ENCODE measurements at places on chromosomes 11 and 22.

- DNase-seq: no peak
These were observed 24.4 kb upstream of the ACR start for GRCh38 chr22:50713571-50714056.

DNA sequence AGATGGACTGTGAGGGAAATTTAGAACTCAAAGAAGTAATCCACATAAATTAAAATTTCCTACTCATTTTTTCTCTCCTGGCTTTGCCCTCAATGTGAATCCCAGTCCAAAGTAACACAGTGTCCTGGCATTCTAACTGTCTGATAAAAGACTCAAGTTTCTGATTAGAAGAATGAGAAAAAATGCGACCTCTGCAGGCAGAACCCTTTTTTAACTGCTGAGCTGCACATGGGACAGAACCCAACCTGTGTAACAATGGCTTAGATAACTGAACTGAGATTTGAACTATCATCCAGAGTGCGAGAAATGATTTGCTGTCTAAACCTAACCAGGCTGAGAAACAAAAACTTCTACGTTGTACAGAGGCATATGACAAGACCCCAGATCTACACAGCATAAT, 385.6 kb upstream of the LRRC4C start:
- no peak for DNase-seq

- no peak for DNase-seq
These were observed 7.7 kb downstream of the CARD10 start for GRCh38 chr22:37511395-37512104.

DNA sequence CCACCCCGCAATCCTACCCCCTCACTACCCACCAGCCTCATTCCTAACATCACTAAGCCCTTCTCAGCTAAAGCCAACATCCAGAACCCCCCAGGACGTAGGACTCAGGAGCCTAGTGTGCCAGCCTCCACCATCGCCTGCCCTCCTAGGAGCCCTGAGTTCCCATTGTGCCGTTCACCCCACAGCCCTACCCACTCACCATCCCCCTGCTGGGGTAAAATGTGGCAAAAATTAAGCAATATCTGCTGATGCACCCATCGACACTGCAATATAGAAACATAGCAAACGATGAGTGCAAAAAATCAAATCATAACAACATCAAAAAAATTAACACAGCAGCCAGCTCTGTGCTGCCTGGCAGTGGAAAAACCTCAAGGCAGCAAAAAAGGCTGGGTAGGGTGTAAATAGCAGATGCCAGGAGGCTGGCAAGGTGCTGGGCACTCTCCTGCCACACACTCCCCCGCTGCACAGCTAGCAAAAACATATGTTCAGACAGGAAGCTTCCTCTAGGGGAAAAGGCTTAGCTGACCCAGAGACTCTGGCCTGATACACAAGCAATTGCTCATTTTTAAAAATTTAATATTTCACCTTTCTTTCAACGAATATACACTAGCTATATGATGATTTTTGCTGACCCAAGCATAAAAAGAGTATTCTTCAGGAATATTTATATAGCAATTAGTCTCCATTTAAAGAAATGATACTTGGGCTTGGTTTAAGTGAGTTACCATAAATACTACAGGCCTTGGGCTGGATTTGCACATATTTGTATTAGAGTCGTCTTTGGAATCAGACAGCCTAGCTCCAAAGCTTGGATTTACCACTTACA, 33.8 kb downstream of the PRDM10 start:
- DNase-seq: no peak

DNA sequence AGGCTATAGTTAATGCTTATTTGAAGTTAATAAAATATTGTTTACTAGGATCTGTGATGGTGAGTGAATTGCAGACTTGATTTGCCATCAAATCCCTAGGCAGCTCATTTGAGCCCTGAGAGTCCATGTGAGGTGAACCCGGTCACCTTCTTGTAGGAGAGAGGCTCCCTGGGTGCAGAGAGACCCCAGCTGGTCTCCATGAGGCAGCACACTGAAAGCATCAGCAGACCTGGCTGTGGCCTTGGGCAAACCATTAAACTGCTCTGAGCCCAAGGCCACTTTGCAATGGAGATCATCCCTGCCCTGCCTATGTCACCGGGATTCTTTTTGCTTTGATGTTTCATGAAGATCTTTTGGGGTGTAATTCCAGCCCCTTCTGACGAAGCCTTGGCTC, 125.2 kb downstream of the MICAL2 start:
- peak; percentile 43 for DNase-seq

Measured in NCI-H1417 (cell line).